ENCODE measurements at places on chromosomes 4 and X.
A peak's percentile ranks its signal among the peaks of the same experiment; 100 is the strongest.

- DNase-seq: no peak
Observed at GRCh38 chrX:123878252-123878721, 18.4 kb downstream of the XIAP start.

GRCh38 chr4:38332699-38333098, 331.3 kb upstream of the KLF3 start:
- DNase-seq: no peak

DNA sequence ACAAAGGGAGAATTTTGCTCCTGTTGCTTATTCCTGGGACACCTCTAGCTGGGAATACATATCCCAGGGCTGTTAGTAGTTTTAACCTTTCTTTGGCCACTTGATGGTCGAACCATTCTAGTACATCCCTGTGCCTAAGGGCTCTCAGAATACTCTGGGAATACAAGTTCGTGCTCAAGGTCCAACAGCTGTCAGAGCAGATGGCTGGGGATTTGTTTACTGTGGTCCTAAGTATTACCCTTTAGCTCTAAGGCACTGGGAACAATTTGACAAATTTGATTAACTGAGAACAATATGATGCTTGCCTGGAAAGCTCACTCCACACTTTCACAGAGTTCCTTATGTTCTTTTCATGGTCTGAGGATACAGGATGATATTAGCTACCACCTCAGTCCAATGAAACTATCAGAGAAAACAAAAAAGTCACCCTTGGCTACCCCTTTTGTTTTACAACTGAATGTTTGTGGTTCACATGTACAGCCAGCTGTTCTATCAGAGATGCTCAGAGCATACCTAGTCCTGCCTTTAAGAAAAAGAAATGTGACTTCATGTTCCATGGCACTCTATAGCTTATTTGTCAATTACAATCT, 47.4 kb upstream of the PHOX2B start:
- DNase-seq: no peak

GRCh38 chr4:81550388-81550859, 78.7 kb upstream of the RASGEF1B start:
- no peak for DNase-seq

- no peak for DNase-seq
Observed at GRCh38 chr4:167918077-167918476, 174.3 kb upstream of the ANXA10 start.

DNA sequence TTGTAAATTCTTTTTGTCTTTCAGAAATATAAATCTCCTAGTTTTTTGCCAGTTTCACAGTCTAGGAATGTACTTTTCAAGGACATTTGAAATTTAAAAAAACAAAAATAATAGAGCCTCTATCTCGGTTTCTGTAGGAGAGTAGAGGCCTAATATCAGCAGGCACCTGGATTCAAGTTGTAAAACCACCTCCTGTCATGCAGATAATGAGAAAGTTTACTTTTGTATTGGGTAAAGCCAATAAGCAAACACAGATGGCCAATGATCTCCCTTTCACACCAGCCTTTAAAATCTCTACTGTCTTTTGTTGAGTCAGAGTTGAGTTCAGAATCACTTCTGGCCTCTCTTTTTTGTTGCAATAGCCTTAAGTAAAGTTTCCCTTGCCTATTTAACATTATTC, 1499.9 kb downstream of the PCDH18 start:
- no peak for DNase-seq

GRCh38 chr4:87985097-87985886, 9.8 kb downstream of the SPP1 start:
- peak; percentile 71 for DNase-seq

All from A172 (cell line).